ENCODE measurements at places on chromosomes 1 and 21.
A peak's percentile ranks its signal among the peaks of the same experiment; 100 is the strongest.

GRCh38 chr1:6180268-6180706, at the start of gene CHD5:
TSS of gene CHD5 (minus strand) at chr1:6180321. CDS start at chr1:6180023, 298 bp downstream.
- peak; percentile 61 for DNase-seq

GRCh38 chr1:70486676-70487458, 75.8 kb downstream of the CTH start:
- peak; percentile 60 for DNase-seq

GRCh38 chr1:108643492-108644335, 17.2 kb downstream of the HENMT1 start:
- peak; percentile 76 for DNase-seq

- DNase-seq, result no peak
These were observed 59.7 kb downstream of the NTPCR start for GRCh38 chr1:233010146-233010545.

GRCh38 chr1:41238311-41238988, 3.7 kb downstream of the SCMH1 start:
- no peak for DNase-seq

DNA sequence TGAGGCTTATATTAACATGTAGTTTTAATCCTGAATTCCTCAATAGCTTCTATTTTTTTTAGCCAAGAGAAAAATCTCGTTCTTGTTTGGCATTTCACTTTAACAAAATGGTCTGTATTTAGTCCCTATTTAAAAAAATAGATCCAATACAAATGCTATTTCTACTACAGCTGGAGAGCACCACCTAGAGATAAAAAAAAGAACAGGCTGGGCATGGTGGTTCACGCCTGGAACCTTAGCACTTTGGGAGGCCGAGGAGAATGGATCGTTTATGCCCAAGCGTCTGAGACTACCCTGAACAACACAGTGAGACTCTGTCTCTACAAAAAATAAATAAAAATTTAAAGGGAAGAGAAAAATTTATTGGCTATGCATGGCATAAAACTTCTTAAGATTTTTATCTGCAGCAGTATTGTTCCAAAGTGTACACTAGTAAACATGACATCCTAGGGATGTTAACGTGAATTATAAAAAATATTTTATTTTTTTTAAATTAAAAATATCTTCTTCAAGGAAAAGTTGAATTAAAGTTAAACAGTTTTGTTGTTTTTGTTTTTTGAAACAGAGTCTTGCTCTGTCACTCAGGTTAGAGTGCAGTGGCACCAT, 4.4 kb downstream of the ST7L start:
- no peak for DNase-seq

GRCh38 chr21:41848958-41849580, 30.1 kb downstream of the PRDM15 start:
- DNase-seq, result no peak

All from testis (tissue), 5 donors.